ENCODE measurements at places on chromosomes 16 and 17.
A peak's percentile ranks its signal among the peaks of the same experiment; 100 is the strongest.

DNA sequence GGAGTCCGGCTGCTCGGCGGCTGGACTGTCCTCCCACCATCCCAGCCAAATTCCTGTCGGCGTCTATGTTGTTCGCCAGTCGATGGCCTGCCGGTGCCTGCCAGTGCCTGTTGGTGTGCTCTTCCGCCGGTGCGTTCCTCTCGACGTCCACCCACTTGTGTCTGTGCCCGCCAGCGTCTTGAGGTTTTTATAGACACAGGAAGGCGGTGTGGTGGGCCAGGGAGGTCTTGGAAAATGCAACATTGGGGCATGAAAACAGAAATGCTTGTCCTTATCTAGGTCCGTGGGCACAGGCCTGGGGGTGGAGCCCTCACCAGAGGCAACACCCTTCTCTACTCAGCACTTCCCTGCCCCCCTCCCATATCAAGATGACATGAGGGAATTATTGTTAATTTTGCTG, 167.8 kb downstream of the IRF8 start:
- no peak for DNase-seq

- DNase-seq: no peak
These were observed 14.4 kb upstream of the GPRC5B start for GRCh38 chr16:19898924-19899604.

DNA sequence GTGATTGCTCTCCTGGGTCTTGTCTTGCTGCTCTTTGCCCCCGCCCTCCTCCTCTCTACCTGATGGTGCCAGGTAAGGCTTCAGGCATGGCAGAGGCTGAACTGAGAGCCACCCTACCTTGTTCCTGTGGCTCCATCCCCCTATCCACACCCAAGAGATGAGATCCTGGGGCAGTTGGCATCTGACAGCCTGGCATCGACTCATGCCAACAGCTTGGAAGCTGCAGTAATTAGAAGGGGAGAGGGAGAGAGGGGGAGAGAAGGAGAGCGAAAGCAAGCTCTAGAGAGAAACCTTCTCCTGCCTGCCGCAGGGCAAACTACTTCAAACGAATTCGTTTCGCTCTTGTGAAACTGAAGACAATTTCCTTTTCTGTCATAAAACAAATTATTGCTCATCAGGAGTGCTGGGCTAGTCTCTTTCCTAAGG, 13.8 kb upstream of the SP6 start:
- no peak for DNase-seq

DNA sequence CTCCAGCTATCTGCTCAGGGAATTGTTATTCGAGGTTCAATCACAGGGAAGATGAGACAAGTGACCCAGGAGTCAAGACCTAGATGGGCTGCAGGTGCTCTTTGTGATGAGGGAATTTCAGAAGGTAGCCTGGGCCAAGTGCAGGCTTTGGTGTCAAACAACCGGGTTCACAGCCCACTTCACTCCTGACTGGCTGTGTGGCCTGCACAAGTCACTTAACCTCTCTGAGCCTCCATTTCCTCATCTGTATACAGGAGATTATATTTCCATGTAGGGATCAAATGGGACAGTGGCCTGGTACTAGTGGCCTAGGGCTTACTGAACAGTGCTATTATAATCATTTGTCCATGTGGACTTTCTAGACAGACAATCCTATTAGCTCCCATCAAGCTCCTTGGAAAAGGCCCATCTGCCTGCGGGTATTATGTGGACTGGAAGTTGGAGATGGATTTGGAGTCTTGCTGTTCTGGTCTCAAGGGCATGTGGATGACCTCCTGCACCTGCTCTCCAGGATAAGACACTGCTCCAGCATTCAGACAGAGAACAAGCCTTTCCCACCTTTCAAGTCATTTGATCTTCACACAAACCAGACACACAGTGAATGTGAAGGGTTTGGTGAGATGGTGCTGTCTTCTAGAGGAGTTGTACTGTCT, 3.1 kb upstream of the MT1X start:
- no peak for DNase-seq

DNA sequence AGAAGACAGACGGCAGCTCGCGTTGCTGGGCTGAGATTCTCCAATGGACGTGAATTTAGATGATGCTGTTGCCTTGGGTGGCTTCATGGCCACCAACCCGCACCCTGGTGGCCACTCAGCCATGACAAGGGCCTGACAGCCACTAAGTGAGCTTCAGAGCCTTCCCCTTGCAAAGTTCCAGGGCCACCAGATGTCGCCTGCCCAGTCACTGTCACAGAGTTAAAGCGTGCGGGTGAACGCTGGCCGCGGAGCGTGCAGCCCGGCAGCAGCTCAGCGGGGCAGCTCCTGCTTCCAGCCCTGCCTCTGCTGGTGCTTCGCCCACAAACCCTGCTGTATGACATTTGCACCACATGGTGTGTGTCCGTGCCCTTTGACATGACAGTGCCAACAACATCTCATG, 13.3 kb upstream of the KREMEN2 start:
- DNase-seq: no peak

DNA sequence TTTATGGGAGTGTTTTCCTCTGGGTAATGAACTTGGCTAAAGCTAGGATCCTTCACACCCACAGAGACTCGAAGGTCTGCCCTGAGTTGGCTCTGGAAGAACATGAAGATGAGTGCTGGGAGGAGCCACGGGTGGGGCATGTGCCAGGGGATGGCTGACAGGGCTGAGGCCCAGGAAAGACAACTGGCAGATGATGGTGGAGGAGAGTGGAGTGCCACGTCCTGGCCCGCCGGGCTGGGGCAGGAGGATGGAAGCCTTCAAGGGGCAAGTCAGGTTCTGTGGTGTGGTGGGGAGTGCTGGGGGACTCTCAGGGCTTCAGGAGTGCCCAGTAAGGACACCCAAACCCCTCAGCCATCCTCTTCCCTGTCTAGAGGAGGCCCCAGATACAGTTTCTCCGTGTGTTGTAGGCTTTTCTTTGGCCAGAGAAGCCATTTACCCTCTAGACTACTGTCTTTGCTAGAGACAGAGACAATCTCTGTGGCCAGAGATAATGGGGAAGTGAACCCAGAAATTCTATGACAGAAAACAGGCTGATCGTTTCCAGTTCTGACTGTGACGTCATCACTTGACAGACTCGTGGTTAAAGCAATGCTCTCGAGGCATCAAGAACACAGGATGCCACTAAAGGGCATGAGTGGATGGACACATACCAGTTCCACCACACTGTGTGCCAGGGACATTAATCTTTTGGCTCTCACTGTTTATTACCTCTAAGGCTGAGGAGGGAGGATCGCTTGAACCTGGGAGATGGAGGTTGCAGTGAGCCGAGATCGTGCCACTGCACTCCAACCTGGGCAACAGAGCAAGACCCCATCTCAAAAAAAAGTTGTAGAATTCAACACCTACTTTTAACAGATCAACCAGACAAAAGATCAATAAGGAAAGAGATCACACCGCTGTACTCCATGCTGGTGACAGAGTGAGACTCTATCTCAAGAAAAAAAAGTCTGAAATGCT, 18.6 kb upstream of the SLC5A10 start:
- no peak for DNase-seq

DNA sequence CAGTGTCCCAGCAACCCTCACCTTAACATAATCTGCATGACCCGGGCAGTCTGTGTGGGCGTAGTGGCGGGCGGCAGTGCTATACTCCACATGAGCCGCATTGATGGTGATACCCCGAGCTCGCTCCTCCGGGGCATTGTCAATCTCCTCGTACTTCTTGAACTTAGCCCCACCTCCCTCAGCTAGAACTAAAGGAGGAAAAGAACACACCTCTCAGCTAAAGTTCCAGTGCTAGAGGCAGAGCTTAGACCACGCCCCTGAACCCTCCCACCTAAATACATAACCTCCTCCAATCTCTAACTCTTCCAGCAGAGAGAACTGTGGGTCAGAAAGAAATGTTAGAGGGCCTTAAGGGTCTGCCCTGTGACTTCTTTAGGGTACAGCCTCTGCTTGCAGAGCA, 855 bp downstream of the TUFM start:
- peak; percentile 31 for DNase-seq

GRCh38 chr17:33989361-33990148, 265.5 kb upstream of the CCL2 start:
- DNase-seq: no peak

- no peak for DNase-seq
These were observed 25.9 kb upstream of the APOH start for GRCh38 chr17:66255112-66255511.

- DNase-seq: no peak
These were observed 40.3 kb downstream of the TK2 start for GRCh38 chr16:66509576-66509975.

DNA sequence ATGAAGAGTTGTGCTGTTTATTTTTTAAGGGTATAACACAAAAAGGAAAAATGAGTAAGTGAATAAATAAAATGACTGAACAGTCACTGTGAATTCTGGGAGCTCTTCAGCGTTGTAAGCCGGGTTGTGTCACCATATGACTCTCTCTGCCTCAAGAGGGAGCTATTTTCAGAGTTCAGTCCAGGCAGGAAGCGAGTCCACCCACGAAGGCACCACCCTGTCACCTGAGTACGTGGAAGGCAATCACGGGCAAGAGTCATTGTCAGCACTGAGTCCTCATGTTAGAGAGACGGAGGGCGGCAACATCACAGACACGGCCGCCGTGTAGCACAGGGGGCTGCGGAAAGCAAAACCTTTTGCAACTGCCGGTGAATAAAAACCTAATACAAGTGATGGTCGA, 227.6 kb downstream of the UTP18 start:
- DNase-seq: peak; percentile 1

DNA sequence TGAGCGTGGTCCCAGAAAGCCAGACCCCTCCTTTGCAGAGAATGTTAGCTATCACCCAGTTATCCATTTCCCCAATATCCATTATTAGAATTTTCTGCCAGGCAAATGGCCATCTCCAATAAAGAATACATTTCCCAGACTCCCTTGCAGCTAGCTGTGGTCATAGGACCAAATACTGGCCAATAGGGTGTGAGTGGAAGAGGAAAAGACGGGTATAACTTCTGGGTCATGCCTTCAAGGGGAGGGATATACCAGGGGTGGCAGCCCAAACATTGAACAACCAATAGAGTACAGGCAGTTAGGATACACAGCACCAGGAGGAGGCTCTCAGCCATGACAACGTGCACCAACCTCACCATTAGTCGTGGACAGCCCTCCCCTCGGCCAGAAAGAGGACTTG, 26.1 kb upstream of the FOXF1 start:
- DNase-seq: no peak

DNA sequence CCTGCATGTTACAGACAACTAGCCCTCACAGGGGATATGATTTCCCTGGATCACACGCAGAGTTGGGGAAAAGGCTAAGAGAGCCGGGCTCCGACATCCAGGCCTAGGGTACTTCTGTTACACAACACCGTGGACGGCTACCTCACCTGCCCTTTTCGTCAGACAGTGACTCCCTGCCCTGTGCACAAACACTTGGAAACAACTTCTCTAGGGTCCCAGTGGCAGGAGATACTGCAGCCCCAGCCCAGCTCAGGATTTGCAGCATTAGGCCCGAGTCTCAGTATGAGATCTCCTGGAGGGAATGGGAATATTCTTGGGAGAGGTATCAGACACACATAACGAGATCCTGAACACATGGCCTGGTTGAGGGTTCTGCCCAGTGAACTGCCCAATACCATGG, 8.3 kb downstream of the RUSF1 start:
- no peak for DNase-seq

- DNase-seq: no peak
These were observed 39.7 kb downstream of the PSME3IP1 start for GRCh38 chr16:57146040-57146647.

DNA sequence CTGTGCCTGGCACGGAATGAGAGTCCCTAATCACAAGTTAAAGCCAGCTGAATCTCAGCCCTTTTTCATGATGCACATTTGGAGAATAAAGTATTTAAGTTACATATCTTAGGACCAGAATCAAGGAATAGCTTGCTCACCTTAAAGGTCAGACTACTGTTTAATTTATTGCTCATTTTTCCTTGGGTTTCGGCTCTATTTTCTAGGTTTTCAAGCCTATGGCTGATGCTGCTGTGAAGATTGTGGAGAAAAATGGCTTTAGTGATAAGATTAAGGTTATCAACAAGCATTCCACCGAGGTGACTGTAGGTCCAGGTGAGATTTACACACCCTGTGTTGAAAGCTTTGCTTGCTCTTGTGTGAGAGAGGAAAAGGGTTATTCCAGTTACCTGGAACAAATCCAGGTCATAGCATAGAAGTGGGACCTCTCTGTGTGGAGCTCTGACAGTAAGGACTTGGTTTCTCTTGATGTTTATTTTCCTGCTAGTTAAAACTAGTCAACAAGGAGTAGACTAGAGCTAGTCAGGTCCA, 18.1 kb downstream of the PRMT7 start:
- DNase-seq: no peak

DNA sequence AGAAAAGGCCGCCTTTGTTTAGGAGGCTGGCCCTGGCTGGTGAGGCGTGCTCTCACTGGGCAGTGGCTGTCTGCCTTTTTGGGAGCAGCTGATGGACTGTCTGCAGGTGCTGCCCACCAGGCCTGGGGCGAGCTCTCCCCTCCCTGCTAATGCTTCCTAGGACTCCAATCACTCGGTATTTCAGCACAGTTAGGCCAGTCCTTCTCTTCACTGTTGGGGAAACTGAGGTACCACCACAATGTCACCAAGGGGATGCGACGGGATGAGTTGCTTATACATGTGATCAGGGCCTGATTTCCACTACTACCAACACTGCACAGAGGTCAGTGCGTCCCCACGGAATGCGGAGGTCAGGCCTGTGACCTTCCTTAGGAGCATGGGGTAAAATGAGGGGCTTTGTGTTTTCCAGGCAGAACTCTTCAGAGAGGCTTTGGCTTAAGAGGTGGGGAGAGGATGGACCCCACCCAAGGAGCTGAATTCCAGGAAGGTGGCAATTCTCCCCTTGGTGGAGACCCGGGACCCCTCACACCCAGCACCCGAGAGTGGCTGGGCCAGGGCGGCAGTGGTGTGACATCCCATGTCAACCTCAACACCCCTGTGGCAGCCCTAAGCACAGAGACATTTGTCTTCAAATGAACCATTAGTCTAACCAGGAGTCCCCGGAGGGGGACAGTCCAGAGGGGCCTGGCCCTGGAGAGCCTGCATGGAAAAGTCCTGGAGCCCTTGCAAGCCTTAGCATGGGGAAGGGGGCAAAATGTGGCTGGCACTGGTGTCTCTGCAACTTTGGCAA, 86.4 kb downstream of the N4BP1 start:
- no peak for DNase-seq

- no peak for DNase-seq
These were observed 801 bp upstream of the OR4D2 start for GRCh38 chr17:58165981-58166380.

- no peak for DNase-seq
These were observed 13.9 kb upstream of the HELZ start for GRCh38 chr17:67258821-67259468.

GRCh38 chr16:3937066-3937875, 56.8 kb upstream of the CREBBP start:
- no peak for DNase-seq

DNA sequence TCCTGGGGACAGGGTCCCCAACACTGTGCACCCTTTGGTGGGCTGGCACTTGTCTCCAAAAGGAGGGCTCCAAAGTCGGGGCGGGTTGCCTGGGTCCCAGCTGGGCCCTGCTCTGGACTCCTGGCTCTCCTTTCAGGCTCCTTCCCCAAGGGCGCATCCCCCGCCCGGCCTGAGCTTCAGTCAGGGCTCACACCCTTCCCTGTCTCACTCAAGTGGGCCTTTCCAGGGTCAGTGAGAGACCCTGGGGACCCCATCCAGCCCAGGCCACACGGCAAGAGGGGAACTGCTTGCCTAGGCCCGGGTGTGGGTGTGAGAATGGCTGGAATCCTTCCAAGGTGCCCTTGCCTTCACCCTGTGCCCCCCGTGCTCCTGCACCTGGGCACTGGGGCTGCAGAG, 41.8 kb upstream of the SLC38A10 start:
- DNase-seq: no peak

- no peak for DNase-seq
These were observed 69.0 kb downstream of the KCNJ12 start for GRCh38 chr17:21445091-21445650.
